Stimulated activated CD4-positive, alpha-beta T cell treated with anti-CD3 and anti-CD28 coated beads, Interleukin-1b, Interleukin-23, amount 100 ng/mL, for 48 hours (primary cell): ENCODE measurements at places on chromosomes 7 and 10.

DNA sequence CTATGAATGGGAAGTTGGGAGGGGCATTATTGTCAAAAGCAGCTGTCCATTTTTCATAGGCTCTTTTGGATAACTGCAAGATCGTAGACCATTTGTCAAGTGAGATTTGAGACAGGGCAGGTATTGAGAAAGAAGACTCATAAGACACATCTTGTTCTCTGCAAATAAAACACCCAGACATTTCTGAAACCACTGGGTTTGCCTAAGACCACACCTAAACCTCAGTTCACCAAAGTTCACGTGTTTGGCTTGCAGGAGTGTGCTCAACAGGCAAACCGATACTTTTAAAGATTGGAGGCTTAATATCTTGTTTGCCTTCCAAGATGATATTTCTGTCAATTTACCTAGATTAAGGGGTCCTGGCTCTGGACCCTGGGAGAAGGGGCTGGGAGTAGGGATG lies 628.4 kb downstream of the CALN1 start:
- DNase-seq, result no peak

GRCh38 chr7:133510326-133511055 lies 257.6 kb downstream of the EXOC4 start:
- DNase-seq, result no peak

DNA sequence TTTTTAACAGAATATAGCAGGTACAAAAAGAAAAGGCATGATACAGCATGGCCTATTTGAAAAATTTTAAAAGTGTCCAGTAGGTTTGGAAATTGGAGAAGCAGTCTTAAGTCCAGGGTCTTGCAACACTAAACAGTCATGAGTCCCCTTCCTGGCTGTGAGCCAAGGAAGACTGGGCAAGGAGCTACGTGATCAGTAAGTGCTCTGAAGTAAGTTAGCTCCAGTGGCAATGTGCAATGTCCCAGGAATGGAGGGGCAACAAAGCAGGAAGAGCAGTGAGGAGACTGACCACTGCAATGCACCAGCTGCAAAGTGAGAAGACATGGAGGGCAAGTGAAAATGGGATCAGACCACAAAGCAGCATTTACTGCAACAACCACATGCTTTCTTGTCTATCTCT lies 72.9 kb upstream of the GRID1 start:
- no peak for DNase-seq

- DNase-seq, result no peak
Observed at GRCh38 chr10:125882596-125882995, 1.5 kb upstream of the DHX32 start.

DNA sequence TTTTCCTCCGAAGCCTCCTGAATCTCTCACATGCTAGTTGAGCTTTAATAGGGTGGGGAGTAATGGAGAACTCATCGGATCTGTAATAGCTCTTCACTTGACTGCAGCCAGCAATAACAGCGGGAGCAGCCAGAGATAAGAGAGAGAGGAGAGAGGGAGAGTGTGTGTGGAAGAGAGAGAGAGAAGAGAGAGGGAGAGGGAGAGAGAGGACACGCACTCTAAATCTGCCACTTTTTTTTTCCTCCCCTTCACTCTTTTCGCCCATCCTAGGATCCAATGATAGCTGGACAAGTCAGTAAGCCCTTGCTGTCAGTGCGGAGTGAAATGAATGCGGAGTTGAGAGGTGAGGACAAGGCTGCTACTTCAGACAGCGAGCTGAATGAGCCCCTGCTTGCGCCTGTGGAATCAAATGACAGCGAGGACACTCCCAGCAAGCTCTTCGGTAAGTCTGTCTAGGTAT lies 107.9 kb downstream of the POU6F2 start:
- DNase-seq, result no peak

DNA sequence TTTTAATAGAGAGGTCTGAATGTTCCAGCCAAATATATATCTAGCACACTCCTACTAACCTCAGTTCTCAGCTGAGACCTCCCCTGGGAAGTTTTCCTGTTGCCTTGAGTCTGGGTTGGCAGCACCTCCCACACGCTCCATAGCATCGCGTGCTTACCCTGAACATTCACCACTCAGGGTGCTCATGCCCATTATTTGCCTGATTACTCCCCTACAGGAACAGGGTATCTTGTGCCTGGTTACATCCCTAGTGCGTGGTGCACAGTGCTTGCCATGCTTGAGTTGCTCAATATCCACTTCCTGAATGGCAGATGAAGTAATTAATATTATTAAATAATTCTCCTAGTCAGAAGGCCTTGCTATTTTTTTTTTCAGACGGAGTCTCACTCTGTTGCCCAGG lies 269.9 kb upstream of the IMMP2L start:
- DNase-seq, result no peak

DNA sequence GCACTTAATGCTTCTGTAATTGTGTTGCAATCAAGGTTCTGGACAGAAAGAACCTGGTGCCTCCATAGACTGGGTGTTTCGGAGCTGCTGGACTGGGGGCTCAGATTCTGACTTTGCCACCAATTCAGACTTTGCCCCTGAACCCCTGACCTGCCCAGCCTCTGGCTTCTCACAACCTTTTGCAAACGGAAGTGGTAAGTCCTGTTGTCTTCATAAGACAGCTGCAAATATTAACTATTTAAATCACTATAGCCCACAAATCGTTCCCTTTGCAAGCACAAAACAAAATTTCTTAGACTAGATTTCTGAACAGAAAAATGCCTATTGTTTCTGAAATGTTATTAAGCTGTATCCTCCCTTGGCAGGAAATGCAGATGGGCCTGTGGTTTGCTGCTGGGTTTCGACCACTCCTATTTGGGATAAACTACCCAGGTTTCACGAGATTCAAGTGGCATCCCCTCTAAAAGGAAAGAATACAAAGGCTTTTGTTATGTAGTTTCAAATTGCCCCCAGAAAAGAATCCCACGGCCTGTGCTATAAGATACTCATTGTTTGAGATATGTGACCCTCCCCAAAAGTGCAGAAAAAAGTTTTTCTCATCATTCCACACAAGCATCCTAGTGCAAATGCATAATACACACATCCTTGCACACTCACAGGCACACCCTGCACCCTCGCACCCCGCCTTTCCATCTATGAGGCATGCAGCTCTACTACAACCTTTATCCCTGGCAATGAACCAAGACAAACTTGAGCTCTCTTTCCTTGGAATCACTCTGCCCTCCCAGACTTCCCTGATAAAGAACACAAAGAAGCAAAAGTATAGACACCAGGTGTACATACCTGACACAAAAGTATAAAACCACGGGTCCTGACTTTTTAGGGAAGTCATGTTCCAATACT lies 209.1 kb downstream of the PRPF18 start:
- no peak for DNase-seq

GRCh38 chr7:12759151-12759550 lies 71.7 kb downstream of the ARL4A start:
- DNase-seq, result no peak

GRCh38 chr7:157597562-157597961 lies 260.8 kb downstream of the DNAJB6 start:
- DNase-seq, result no peak

- no peak for DNase-seq
Observed at GRCh38 chr10:70673043-70673928, 980 bp downstream of the ADAMTS14 start.

DNA sequence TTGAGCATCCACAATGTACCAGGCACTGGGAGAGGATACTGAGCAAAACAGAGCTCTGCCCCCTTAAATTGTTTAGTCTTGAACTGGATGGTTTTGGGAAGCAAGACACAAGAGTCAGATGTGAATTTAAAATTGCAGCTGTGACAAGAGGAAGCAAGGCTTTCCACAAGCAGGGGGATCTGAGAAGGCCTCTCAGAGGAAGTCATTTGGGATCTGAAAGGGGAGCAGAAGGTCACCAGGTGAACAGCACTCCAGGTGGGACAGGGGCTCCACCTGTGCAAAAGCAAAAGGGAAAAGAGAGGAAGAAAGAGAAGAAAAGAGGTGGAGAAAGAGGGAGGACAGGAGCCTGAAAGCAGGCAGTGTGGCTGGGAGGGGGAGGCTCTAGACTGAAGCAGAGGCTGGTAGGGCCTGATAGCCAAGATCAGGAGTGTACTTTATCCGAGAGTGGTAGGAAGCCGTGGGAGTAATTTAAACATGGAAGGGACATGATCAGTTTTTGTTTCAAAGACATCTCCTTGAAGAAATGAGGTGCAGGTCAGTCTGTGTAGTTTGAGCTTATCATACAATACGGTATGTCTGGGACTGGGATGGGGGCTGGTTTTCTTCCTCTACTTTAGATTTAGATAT lies 76.1 kb upstream of the DUSP5 start:
- no peak for DNase-seq

DNA sequence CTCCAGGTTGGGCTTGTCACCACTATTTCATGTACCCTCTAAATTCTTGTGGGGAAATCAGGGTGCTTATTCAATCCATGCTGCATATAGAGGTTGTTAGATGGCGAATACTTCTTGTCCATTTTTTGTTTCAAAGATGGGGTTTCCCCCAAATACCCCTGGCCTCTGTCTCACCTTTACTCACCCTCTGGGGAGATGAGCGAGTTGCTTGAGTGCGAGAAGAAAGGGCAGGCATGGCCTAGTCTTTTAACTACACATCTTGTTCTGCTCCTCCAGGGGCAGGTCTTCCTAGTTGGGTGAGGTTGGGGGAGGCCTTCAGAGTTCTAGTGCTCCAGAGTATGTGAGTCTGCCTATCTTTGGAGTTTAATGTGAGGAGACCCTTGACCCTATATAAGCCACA lies 46.2 kb downstream of the HHEX start:
- no peak for DNase-seq

- peak; percentile 78 for DNase-seq
Observed at GRCh38 chr10:78047314-78047891, 13.7 kb downstream of the RPS24 start.

- DNase-seq, result no peak
Observed at GRCh38 chr10:121002586-121003205, 151.5 kb downstream of the WDR11 start.

GRCh38 chr10:17580885-17581284 lies 36.3 kb downstream of the HACD1 start:
- no peak for DNase-seq

- no peak for DNase-seq
Observed at GRCh38 chr7:8022628-8023027, 54.0 kb downstream of the GLCCI1 start.

GRCh38 chr7:54813398-54813797 lies 54.4 kb upstream of the SEC61G start:
- no peak for DNase-seq

- DNase-seq, result no peak
Observed at GRCh38 chr7:39721345-39721744, 98.0 kb downstream of the RALA start.

DNA sequence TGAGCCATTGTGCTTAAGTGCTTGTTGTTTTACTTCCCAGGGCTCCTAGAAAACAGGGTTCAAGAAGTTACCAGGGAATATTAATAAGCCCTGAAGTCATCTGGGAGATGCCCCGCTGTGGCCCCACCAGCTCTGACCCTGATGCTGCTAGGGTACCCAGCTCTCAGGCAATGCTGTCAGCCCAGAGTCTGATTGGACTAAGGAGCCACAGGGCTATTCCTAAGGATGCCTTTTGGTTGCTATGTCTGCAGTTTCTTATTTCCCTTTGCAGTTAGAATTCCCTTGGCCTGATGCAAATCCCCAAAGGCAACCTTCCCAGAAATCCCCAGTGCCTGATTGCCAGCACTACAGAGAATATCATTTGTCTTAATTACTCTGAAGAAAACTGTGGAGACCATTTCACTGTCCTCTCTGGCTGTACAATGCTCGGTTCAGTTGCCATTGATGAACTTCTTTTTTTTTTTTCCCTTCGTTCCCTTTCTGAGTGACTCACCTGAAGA lies 236.7 kb upstream of the KMT2E start:
- DNase-seq, result no peak

DNA sequence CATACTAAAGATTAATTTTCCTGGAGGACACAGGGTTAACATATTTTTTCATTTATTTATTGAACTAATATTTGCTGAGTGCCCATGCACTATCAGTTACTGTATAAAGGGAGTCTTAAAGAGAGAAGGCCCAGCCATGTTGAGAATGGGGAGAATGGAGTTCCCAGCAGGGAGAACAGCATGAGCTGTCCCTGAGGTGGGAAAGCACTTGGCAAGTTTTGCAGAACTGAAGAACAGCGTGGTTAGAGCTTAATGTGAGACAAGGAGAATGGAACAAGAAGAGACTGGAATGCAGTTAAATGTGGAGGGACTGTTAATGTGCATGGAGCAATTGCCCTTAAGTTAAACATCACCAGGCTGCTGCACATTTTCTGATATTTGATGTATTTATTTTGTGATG lies 435.4 kb downstream of the SUGCT start:
- DNase-seq, result no peak

DNA sequence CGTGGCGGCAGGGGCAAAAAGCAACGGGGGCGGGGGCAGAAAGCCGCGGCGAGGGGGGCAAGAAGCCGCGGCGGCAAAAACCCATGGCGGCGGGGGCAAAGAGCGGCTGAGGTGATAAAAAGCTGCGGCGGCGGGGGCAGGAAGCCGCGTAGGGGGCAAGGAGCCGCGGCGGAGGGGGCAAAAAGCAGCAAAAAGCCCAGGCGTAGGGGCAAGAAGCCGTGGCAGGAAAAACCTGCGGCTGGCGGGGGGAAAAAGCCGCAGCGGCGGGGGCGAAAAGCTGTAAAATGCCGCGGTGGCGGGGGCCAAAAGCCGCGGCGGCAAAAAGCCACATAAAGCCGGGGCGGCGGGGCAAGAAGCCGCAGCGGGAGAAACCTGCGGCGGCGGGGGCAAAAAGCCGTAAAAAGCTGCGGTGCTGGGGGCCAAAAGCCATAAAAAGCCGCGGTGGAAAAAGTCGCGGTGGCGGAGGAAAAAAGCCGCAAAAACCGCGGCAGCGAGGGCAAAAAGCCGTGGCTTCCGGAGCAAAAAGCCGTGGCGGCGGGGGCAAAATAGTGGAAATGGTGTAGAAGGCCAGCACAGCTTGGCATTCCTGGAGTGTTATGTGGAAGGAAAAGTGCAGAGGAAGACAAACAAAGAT lies 487.8 kb downstream of the ZNF33B start:
- DNase-seq, result no peak

DNA sequence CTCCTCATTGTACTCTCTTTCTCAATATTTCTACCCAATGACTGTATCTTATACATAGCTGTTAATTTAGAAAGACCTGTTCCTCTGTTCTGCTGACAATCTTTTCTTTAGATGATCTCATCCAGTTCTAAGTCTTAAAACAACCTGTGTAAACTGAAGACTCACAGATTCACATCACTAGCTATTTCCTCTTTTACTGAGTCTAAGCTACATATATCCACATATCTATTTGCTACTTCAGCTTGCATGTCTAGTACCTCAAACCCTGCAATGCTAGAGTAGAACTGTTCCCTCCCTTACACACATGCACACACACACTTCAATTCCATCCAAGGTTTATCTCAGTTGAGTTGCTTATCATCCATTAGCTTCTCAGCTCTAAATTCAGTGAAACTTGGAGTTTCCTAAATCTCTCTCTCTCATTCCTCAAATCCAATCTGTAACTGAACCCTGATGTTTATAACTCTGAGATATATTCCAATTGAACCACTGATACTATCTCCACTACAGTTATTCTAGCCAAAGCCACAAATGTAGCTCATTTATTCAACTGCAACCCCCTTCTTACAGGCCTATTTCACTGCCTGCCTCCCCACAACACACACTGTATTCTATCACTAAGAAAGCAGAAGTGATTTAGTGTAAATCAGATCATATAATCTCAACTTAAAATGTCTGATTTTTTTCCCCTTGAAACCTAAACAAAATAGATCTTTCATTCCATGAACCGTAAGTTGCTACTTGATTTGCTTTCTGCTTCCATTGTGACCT lies 1036.8 kb upstream of the POT1 start:
- DNase-seq, result no peak
